Effector memory CD8-positive, alpha-beta T cell (primary cell): ENCODE measurements at places on chromosomes 7 and 10.

DNA sequence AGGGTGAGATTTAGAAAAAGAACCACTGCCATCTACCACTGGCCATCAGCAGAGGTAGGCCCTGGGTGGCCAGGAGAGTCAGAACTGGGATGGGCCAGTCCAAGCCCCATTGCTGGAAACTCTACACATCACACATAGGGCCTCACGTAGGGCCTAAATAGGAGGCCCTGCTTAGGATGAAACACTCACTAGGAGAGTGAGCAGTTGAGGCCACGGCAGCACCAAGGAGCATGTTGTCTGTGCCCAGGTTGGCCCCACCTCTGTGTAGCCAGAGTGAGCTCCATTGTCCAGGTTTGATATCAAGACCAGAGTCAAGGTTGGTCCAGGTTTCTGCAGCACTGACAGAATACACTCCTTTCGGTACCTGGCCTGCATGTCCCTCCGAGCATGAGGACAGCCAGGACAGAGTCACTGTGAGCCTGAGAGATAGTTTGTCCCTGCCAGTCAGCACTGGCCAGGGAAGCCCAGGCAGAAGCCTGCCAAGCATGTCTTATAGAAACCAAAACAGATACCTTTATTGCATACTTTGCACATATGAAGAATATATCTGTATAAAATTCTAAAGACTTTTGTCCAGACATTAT lies 77.9 kb upstream of the CAMK2B start:
- peaks cover 40% of the 10 kb centered on the region for H3K36me3 ChIP-seq
- H3K27me3 ChIP-seq: no peaks in the 10 kb centered on the region
- H3K4me1 ChIP-seq: peaks cover 16% of the 10 kb centered on the region

DNA sequence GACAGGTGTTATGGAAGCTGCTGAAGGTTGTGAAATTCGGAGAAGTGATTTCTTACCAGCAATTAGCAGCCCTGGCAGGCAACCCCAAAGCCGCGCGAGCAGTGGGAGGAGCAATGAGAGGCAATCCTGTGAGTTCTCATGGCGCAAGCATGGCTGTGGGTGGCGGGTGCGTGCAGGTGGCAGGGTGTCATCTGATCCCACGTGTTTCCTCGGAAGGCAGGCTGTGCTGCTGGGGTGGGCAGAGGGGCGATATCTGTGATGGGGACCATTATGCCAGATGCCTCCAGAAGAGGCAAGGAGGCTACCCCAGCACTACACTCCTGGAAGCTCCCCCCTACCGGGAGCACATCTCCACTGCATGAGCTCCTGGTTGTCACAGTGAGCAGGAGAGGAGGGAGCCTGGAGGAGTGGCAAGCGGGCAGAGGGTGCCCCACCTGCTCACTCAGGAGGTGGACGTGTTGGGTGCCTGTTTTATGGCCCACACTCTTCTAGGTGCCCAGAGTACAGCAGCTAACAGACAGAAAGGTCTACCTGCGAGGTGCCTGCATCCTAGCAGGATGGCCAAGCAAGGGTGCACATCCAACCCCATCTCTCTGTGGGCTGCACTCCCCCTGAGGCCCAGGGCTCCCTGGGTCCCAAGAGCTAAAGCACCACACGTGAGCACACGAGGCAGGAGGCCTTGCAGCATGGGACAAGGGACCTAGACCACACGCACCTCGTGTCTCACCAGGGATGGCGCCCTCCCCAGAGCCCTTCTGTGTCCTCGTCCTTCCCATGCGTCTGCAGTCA lies 204.7 kb downstream of the EBF3 start:
- H3K27me3 ChIP-seq: no peaks in the 10 kb centered on the region
- H3K27ac ChIP-seq: no peak overlapping the region
- peaks cover 4% of the 10 kb centered on the region for H3K4me1 ChIP-seq

GRCh38 chr10:120005207-120006201 lies 113.0 kb downstream of the SEC23IP start:
- no peak overlapping the region for H3K27ac ChIP-seq
- H3K36me3 ChIP-seq: no peaks in the 10 kb centered on the region
- peaks cover 45% of the 10 kb centered on the region for H3K27me3 ChIP-seq
- DNase-seq: no peak
- no peaks in the 10 kb centered on the region for H3K4me1 ChIP-seq
- H3K4me3 ChIP-seq: no peak overlapping the region

DNA sequence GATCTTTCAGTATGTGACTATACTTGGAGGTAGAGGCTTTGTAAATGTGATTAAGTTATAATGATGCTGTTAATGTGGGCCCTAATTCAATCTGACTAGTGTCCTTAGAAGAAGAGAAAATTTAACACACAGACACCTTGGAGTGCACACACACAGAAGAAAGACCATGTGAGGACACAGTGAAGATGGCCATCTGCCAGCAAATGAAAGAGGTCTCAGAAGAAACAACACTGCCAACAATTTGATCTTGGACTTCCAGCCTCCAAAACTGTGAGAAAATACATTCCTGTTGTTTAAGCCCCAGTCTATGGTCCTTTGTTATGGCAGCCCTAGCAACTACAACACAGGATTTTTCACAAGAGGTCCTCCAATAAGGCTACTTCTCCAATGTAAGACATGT lies 120.9 kb upstream of the ABCB5 start:
- no peak for DNase-seq
- no peaks in the 10 kb centered on the region for H3K27me3 ChIP-seq
- H3K27ac ChIP-seq: no peak overlapping the region
- no peaks in the 10 kb centered on the region for H3K4me1 ChIP-seq

DNA sequence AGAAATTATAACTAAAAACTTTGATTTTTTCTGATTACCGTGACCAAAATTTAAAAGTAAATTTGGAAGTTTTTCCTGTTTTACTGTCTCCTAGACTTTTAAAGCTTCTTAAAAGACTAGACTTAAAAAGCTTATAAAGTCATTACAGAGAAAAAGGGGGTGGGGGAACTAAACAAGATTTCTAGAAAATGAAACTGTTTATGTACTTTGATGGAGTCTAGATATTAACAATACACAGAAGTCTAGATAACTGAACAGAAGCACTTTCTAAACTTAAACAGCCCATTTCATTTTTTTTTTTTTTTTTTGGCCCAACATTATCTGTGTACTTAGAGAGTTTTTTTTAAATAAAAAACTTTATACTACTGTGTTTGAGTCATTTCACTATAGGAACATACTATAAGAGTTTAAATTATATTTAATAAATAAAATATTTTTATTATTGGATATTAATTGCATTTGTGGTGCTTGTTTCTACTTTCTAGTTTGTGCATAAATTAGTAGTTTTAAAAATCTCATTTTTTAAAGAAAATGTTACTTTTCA lies 98.5 kb downstream of the PHTF2 start:
- no peak overlapping the region for H3K27ac ChIP-seq
- DNase-seq: no peak
- peaks cover 6% of the 10 kb centered on the region for H3K4me1 ChIP-seq
- no peaks in the 10 kb centered on the region for H3K36me3 ChIP-seq

GRCh38 chr10:3408603-3409365 lies 236.2 kb upstream of the PITRM1 start:
- no peak overlapping the region for H3K4me3 ChIP-seq
- H3K36me3 ChIP-seq: no peaks in the 10 kb centered on the region
- H3K27me3 ChIP-seq: peaks cover 25% of the 10 kb centered on the region
- no peak overlapping the region for H3K27ac ChIP-seq
- peaks cover 5% of the 10 kb centered on the region for H3K4me1 ChIP-seq

- DNase-seq: no peak
- no peak overlapping the region for H3K27ac ChIP-seq
- H3K27me3 ChIP-seq: no peaks in the 10 kb centered on the region
- H3K4me1 ChIP-seq: peaks cover 6% of the 10 kb centered on the region
- no peak overlapping the region for H3K4me3 ChIP-seq
Observed at GRCh38 chr10:4260483-4261124, 475.6 kb upstream of the KLF6 start.

DNA sequence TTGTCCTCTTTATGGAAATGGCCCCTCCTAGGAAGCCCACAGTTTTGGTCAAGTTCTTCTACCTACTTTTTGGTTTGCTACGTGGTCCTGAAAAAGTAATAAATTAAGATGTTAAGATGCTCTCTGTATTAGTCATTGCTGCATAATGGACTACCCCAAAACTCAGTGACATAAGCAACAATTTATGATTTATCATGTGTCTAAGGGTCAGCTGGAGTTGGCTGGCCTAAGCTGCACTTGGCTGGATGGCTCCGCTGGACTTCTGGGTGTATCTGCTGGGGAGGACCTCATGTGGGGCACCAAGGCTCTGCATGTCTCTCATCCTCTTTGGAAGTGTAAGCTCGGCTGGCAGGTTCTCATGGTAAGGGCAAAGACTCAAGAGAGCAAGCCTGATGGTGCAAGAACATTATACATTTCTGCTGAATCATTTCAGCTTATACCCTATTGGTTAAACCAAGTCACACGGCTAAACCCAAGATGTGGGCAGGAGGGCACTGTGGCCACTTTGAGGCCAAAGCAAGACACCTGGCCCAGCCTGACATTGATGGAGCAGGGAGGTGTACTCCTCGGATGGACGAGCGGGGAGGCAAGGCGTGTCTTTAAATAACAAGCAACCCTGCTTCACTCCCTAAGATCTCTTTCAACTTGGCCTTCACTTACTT lies 47.7 kb downstream of the TBXAS1 start:
- peaks cover 2% of the 10 kb centered on the region for H3K27me3 ChIP-seq
- no peak for DNase-seq

DNA sequence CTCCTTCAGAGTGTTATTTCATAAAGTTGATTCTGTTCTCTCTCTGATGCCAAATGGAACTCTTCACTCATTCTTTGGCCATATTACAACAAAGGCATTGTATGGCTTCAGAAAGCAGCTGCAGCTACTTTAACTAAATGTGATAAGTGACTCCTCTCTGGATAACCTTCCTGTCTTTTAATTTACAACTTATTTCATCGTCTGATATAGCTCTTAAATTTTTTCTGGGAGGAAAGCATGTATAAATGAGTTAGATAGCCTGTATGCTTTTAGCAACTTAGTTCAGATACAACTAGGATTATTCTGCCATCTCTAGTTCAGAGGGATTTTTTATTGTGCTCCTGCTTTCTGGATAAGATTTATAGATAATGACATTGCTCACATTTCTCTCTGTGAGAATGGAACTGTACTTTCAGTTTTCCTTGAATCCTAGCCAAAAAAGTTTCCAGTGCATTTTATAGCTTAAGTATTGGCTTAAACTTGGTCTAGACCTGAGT lies 57.5 kb downstream of the KLHDC10 start:
- H3K36me3 ChIP-seq: peaks cover 74% of the 10 kb centered on the region
- no peak overlapping the region for H3K27ac ChIP-seq
- no peaks in the 10 kb centered on the region for H3K27me3 ChIP-seq
- DNase-seq: no peak
- no peak overlapping the region for H3K4me3 ChIP-seq
- no peaks in the 10 kb centered on the region for H3K4me1 ChIP-seq

- H3K27me3 ChIP-seq: peaks cover 77% of the 10 kb centered on the region
- peak overlapping the region; percentile 54 for H3K4me3 ChIP-seq
- H3K27ac ChIP-seq: peak overlapping the region; percentile 23
- DNase-seq: no peak
Observed at GRCh38 chr10:8035641-8036470, 18.6 kb upstream of the GATA3 start.

DNA sequence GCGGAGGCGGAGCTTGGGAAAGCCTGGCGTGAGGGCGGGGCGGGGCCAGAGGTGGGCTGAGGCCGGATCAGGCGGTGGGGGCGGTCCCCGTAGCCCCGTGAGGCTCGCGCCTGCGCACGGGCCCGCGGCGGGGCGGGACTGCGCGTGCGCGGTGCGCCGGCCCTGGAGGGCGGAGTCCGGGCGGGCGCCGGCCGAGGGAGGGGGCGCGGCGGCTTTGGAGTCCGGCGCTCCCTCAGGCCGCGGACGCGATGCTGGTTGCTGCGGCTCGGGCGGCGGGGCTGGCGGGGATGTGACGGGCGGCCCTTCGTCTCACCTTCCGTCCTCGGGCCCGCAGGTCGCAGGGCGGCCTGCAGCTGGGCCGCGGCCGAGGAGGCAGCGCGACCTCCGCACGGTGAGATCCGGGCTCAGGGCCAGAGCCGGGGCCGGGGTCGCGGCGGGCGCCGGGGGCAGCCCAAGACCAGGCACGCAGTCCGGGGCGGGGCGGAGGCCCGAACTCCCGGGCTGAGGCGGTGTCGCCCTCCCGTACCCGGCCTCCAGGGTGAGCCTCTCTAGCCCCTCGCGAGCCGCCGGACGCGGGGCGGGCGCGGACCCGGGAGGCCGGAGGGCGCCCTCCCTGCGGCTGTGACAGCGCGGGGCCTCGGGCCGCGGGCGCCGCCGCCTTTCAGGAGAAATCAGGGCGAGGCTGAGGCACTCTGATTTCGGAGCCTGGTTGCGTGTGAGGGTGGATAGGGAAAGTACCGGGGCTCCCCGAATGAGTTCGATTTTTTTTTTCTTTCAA lies at the start of gene CCSER2:
Gene CCSER2, plus strand, starts transcription at position 172 of the 778 bp plus-strand sequence. CDS start 42,464 bp downstream, outside the sequence.
- H3K27ac ChIP-seq: peak within 1 kb of the TSS; percentile 99
- peak; percentile 87 for DNase-seq
- H3K27me3 ChIP-seq: no peaks in the 10 kb centered on the region

DNA sequence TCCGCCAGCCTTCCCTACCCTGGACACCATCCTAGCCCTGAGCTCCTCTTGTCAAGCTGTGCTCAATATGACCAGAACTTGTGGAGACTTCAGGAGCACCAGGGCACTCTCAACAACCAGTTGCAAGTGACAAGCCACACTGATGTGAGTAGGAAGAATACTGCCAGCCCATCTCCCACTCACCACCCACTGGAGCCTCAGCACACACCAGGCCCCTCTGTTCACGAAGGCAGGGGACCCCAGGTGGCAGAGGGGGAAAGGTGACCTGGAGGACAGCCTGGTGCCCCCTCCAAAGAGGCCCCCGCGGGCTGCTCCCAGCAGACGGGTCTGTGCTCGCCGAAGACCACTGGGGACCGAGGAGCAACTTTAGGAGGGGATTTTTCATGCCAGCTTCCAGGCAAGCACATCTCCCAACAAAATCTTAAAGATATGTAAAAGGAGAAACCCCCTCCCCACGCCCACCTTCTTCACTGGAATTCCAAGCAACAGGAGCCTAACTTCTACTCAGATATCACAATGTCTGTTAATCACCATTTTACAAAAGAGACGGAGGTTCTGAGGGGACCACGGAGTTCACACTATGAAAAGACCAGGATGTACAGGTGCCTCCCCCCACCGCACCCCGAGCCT lies 1.0 kb downstream of the MMD2 start:
- H3K4me3 ChIP-seq: peak overlapping the region; percentile 56
- H3K27ac ChIP-seq: no peak overlapping the region
- H3K27me3 ChIP-seq: peaks cover 80% of the 10 kb centered on the region
- no peaks in the 10 kb centered on the region for H3K36me3 ChIP-seq
- DNase-seq: no peak

- H3K4me1 ChIP-seq: peaks cover 5% of the 10 kb centered on the region
- H3K27ac ChIP-seq: peak overlapping the region; percentile 52
- no peak for DNase-seq
- H3K36me3 ChIP-seq: peaks cover 64% of the 10 kb centered on the region
- H3K4me3 ChIP-seq: no peak overlapping the region
Observed at GRCh38 chr7:149011491-149011890, 16.8 kb downstream of the PDIA4 start.
